ENCODE measurements at places on chromosomes 6 and 20. TPM values are rescaled to one million over a fixed set of nuclear protein-coding genes. Genes with fewer than 3 reads are reported as not detected.

Gene AURKA
- 88.5 TPM for polyA plus RNA-seq

Gene ZFP57
- not detected for polyA plus RNA-seq

Gene TUBB2B
- 8.1 TPM for polyA plus RNA-seq

Gene PRR18
- not detected for polyA plus RNA-seq

Gene GFOD1
- 0.74 TPM for polyA plus RNA-seq

Gene RBM24
- 3.5 TPM for polyA plus RNA-seq

- no peak overlapping the region for H3K27ac ChIP-seq
- H3K4me3 ChIP-seq = peak overlapping the region; percentile 45
- DNase-seq = peak; percentile 46
- peaks cover 36% of the 10 kb centered on the region for H3K4me1 ChIP-seq
- H3K27me3 ChIP-seq = no peaks in the 10 kb centered on the region
Observed at GRCh38 chr6:116564921-116565872, 6.1 kb upstream of the RWDD1 start.

DNA sequence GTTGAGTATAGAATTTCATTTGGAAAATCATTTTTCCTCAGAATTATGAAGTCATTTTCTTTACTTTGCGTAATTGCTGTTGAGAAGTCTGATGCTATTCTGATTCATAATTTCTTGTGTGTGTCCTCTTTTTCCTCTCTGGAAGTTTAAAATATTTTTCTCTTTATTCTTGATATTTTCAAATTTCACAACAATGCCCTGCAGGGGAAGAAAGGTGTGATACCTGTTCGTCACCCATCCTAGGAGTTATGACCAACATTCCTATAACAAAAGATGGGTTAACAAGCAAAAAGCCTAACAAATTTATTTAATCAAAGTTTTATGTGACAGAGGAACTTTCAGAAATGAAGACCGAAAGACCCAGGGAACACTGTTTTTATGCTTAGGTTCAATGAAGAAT lies 171.5 kb upstream of the AKIRIN2 start:
- H3K4me1 ChIP-seq = no peaks in the 10 kb centered on the region
- H3K4me3 ChIP-seq = no peak overlapping the region
- H3K27ac ChIP-seq = no peak overlapping the region
- H3K27me3 ChIP-seq = peaks cover 46% of the 10 kb centered on the region

GRCh38 chr20:16292226-16292880 lies 280.9 kb downstream of the KIF16B start:
- no peaks in the 10 kb centered on the region for H3K27me3 ChIP-seq
- peak; percentile 23 for DNase-seq
- no peak overlapping the region for H3K27ac ChIP-seq
- no peaks in the 10 kb centered on the region for H3K36me3 ChIP-seq

DNA sequence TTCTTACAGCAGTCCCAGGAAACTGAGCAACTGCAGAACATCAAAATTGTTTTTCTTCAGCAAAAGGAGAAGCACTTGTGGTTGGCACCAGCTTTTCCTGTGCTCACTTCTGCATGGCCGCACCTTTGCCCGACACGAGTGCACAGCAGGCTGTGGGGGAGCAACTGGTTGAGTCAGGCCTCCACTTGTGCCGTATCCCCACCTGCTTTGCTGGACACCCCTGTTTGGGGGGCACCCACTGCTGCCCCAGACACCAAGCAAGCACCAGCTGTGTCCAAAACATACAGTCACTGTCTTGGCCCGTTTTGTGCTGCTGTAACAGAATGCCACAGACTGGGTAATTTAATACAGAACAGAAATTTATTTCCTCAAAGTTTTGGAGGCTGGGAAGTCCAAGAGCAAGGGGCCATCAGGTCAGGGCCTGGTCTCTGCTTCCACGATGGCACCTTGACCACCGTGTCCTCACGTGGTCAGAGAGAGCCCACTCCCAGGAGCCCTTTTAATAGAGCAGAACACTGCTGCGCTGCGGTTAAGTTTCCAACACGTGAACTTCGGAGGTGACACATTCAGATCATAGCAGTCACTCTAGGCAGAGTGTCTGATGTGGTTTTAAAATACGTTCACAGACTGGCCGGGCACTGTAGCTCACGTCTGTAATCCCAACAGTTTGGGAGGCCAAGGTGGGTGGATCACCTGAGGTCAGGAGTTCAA lies 8.7 kb upstream of the GMEB2 start:
- peaks cover 16% of the 10 kb centered on the region for H3K4me1 ChIP-seq
- H3K36me3 ChIP-seq = no peaks in the 10 kb centered on the region
- no peak overlapping the region for H3K27ac ChIP-seq
- no peaks in the 10 kb centered on the region for H3K27me3 ChIP-seq
- DNase-seq = no peak

DNA sequence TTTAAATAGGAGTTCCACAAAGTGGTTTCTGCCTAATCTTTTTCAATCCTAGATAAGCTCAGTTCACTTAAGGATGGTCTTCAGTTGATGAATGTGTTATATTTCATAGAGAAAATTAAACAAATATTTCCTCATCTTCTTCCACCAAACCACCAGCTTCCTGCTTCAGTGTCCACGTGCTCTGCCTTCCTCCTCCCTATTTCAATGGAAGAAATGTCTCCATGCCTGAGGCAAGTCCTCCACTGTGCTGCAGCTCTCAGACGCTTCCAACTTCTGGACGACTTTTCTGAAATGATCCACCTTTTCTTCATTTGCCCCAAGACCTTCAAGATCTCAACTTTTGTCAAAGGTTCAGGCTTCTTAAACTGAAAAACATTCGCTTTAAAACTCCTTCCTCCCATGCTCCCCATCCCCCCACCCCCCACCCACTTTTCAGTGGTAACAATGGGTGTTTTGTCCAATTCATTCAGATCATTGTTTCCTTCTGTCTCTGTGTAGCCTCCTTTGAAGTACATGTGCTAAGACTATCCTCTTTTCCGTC lies 25.3 kb upstream of the FABP7 start:
- no peaks in the 10 kb centered on the region for H3K36me3 ChIP-seq
- H3K27me3 ChIP-seq = no peaks in the 10 kb centered on the region
- no peak overlapping the region for H3K4me3 ChIP-seq
- H3K4me1 ChIP-seq = no peaks in the 10 kb centered on the region
- no peak for DNase-seq

- DNase-seq = peak; percentile 15
- H3K27ac ChIP-seq = no peak overlapping the region
- H3K4me1 ChIP-seq = no peaks in the 10 kb centered on the region
Observed at GRCh38 chr6:132978685-132979084, 164.3 kb downstream of the RPS12 start.

GRCh38 chr6:42993445-42993844 lies 9.1 kb downstream of the PPP2R5D start:
- no peak overlapping the region for H3K4me3 ChIP-seq
- no peaks in the 10 kb centered on the region for H3K36me3 ChIP-seq
- peak; percentile 28 for DNase-seq

GRCh38 chr20:32535953-32536823 lies 48.9 kb downstream of the NOL4L start:
- no peak overlapping the region for H3K27ac ChIP-seq
- H3K27me3 ChIP-seq = no peaks in the 10 kb centered on the region
- H3K36me3 ChIP-seq = no peaks in the 10 kb centered on the region

DNA sequence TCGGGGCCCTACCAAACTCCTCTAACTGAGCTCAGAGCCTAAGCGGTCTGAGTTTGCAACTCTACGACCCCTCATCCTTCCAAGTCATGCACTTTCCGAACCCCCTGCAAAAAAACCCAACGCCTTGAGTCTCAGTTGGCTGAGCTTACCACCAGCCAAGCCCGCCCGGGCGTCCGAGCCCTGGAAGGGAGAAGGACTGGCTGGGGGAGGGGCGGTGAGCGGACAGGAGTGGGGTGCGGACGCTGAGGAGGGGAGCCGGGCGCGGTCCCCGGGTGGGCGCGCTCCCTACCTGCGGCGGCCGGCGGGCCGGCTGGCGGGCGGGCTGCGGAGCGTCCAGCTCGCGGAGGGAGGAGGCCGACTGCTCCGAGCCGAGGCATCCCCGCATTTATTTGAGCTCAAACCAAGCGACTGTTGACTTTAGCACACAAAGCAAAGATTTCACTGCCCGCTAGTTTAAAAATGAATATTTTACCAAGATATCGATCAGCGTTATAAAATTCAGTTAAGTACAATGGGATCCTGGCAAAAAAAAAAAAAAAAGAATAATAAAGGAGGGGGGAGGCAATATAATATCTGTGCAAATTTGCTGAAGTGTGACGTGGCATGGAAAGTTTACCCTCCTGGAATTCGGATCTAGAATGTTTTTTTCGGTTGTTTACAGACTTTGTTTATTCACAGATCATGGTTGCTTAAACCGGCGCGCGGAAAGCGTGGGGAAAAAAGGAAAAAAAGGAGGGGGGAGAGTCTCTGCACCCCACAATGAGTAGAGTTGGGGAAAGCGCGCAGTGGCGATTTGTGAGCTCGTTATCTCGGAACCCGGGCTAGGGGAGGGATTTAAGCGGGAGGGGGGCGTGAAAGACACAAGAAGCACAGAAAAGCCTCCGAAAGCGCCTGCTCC lies 5.9 kb downstream of the FOXA2 start:
- H3K27me3 ChIP-seq = peaks cover 96% of the 10 kb centered on the region
- H3K27ac ChIP-seq = no peak overlapping the region
- H3K36me3 ChIP-seq = no peaks in the 10 kb centered on the region
- H3K4me1 ChIP-seq = peaks cover 4% of the 10 kb centered on the region
